ENCODE measurements at places on chromosomes 4 and X.

- no peaks in the 10 kb centered on the region for H3K27me3 ChIP-seq
- no peak for DNase-seq
- no peaks in the 10 kb centered on the region for H3K4me1 ChIP-seq
- H3K36me3 ChIP-seq, result no peaks in the 10 kb centered on the region
These were observed 209.1 kb downstream of the NAF1 start for GRCh38 chr4:162957521-162958143.

DNA sequence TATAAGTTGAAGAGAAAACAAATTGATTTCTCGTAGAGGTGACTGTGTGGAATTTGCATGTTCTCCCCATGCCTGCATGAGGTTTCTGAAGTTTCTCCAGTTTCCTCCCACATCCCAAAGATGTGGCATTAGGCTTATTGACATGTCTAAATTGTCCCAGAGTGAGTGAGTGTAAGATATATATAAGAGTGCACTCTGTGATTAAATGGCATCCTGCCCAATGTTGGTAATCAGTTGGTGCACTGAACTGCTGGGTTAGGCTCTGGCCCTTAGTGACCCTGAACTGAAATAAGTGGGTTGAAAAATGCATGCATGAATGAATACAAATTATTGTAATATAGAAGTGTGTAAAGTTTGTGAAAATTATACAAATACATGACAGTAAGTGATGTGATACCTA is 1106.5 kb downstream of the TECRL start:
- no peak overlapping the region for H3K4me3 ChIP-seq
- H3K27me3 ChIP-seq, result no peaks in the 10 kb centered on the region
- DNase-seq, result no peak
- no peaks in the 10 kb centered on the region for H3K36me3 ChIP-seq
- H3K4me1 ChIP-seq, result no peaks in the 10 kb centered on the region

- no peak overlapping the region for H3K27ac ChIP-seq
- no peak for DNase-seq
- no peaks in the 10 kb centered on the region for H3K36me3 ChIP-seq
- H3K27me3 ChIP-seq, result no peaks in the 10 kb centered on the region
These were observed 87.1 kb upstream of the FAM9C start for GRCh38 chrX:13131396-13132137.

GRCh38 chr4:111198446-111198845 is 575.6 kb upstream of the PITX2 start:
- H3K27me3 ChIP-seq, result no peaks in the 10 kb centered on the region
- H3K4me3 ChIP-seq, result no peak overlapping the region
- H3K4me1 ChIP-seq, result no peaks in the 10 kb centered on the region
- H3K36me3 ChIP-seq, result no peaks in the 10 kb centered on the region
- no peak for DNase-seq

DNA sequence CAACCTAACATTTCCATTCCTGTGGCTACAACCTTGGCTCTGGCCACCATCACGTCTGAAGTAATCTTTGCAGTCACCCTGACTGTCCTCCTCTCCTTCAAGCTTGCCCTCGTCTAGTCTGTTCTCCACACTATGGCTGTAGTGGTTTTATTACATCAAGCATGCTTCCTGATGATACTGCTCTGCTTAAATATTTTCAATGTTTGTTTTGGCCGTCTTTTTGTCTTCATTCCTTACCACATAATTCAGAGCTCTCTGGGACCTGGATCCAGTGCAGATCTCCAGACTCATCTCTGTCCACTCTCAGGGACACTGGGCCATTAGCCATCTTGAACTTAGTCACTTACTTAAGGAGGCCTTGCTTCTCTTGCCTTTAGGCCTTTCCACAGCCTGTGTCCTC is 27.7 kb upstream of the FREM3 start:
- DNase-seq, result no peak
- H3K36me3 ChIP-seq, result no peaks in the 10 kb centered on the region
- H3K27ac ChIP-seq, result no peak overlapping the region
- no peaks in the 10 kb centered on the region for H3K4me1 ChIP-seq
- no peaks in the 10 kb centered on the region for H3K27me3 ChIP-seq

Measured in esophagus squamous epithelium (tissue), 5 donors.